ENCODE measurements at places on chromosomes 3 and 15.
A peak's percentile ranks its signal among the peaks of the same experiment; 100 is the strongest.

DNA sequence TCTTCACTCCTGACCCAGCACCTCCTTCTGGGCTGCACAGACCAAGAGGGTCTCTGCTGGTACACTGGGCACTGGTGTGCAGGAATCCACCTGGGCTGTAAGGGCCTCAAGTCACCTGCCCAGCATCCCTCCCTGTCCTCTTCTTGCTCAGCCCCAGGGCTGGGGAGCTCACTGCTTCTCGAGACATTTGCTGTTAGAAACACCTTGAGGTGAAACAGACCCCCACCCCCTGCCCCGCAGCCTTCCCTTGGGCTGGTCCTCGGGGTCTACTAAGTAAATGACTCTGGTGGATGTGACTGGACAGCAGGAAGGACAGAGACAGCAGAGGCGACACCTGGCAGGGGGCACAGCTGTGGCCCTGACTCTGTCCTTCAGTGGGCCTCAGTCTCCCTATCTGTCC lies 29.1 kb downstream of the LOXL1 start:
- no peak for DNase-seq

- no peak for DNase-seq
These were observed 93.5 kb downstream of the PEAK1 start for GRCh38 chr15:77326366-77326765.

- DNase-seq, result no peak
These were observed 39.2 kb upstream of the BCL2A1 start for GRCh38 chr15:80010131-80010673.

DNA sequence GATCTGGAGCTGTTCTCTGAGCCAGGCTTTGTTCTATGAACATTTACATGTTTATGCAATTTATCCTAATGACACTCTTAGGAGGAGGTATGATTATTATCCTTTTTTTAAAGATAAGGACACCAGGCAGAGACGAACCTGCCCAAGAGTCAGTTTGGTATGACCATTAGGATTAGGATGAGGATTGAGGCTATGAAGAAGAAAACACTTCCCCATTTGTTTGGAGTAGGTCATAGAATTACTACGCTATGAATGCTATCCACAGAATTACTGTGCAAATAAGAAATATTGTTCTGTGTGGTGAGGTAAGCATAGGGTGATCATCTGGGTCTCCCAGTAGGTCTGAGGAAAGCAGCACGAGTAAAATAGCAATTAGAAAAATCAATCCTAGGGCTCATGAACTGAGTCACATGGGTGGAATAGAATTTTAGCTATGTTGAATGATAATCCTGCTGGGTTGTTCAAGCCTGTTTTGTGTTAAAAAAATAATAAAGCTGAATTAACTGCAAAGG lies 23.9 kb downstream of the EIF4E3 start:
- no peak for DNase-seq

DNA sequence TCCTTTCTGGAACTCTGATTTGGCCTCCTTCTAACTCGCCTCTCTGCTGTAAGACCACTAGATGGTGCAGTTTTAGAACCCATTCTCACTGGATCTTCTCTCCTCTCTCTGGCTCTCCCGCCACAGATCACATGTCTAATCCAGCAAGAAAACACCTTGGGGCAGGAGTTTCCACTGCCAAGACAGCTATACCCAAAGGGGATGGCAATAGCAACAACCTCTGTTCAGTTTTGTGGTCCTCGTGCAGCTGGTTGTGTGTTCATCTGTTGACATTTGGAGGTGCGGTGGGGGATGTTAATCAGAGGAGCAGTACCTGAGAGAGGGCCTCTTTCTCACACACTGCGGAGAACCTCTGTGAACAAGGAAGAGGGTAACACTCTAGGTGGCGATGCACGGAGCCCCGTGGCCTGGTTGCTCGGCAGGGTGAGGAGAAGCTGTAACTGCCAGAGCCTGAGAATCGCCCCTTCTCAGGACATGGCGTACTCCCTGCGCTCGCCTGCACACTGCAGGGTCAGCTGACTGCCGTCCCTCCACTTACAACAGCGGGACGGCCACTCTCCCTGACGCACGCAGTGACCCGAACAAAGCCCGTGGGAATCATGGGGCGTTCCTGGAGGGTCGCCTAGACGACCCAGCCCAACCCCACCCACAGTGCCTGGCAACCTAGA lies at the start of gene TEX55:
TSS of gene TEX55 (plus strand) at position 666 of the 668 bp plus-strand sequence. CDS start 25 bp downstream, outside the sequence.
- DNase-seq, result no peak

DNA sequence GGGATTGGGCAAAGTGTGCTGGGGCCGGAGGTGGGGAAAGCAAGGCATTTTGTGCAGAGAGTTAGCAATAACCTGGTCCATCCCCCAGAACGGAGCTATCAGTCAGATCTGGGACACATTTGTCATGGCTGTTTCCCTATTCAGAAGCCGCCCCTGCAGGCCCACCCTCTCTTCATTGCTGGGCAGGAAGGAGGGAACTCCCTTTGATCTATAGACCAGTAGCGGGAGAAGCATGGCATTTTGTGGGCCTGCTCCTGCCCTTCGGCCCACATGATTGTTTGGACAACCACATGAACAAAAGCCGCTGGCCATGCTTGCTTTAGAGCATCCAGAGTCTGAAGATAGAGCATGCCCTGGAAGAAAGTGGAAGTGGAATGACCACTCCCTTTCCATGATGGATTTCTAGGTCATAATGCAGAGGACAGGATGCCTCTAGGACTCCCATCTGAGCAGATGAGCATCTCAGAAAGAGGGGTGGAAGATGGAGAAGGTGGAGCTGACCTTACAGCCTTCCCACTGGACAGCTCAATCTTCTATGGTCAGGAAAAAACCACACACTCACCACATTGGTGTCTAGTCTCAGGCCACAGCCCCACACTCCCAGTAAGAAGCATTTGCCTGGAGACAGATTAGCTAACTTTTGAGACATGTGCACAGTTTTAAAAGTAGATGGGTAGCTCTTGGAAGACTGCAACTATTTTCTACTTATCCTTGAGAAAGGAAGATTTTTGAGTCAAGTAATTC lies 11.9 kb upstream of the LRTM1 start:
- DNase-seq, result no peak

DNA sequence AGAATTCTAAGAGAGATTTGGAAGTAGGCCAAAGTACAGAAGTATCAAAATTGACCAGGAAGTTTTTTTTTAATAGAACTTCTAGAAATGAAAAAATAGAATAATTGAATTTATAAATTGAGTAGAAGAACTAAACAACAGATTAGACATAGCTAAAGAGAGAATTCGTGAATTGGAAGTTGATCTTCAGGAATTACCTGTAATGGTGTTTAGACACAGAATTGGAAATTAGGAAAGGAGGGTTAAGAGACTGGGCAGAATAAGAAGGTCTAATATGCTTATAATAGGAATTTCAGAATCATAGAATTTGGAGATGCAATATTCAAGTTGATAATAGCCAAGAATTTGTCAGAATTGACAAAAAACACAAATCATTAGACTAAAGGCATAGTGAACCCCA lies 16.2 kb downstream of the ACVR2B start:
- no peak for DNase-seq

- DNase-seq, result no peak
These were observed 388.2 kb downstream of the LPP start for GRCh38 chr3:188542196-188542595.

DNA sequence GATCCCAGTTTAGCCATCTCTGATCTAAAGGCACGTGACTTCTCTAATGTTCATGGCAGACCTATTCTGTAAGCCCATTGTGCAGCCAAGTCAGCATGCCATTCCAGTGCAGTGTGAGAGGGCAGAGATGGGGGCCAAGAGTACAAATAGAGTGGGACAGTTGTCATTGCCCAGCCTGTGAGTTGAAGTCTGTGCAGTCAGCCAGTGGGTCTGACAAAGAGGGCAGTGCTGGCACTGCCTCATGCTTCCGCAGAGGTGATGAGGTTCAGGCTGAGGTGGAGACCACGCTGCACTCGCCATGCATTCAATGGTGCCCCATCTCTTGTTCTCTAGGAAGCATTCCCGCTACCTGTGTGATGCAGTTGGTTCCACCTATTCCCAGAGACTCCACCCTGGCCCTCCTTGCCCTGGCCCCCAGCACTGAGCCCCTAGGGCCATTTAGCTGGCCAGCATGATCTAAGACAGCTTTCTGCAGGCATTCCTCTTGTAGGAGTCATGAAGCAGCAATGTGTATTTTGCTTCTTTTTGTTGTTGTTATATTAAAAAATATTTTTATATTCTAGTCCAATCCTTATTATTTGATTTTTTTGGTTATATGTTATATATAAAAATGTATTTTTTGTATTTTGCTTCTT lies 3.7 kb downstream of the MRAS start:
- no peak for DNase-seq

GRCh38 chr3:25235031-25235430 lies 193.0 kb upstream of the RARB start:
- DNase-seq, result no peak

GRCh38 chr3:177201700-177202397 lies 4.6 kb upstream of the TBL1XR1 start:
- no peak for DNase-seq

- no peak for DNase-seq
These were observed at the start of gene PLA2G4D for GRCh38 chr15:42094512-42094963. Gene PLA2G4D (minus strand): TSS chr15:42094562. CDS start chr15:42094459, 103 bp downstream.

GRCh38 chr15:100890051-100890720 lies 10.6 kb downstream of the ALDH1A3 start:
- DNase-seq, result no peak

- no peak for DNase-seq
These were observed 188.4 kb upstream of the ICE2 start for GRCh38 chr15:60667190-60667868.

DNA sequence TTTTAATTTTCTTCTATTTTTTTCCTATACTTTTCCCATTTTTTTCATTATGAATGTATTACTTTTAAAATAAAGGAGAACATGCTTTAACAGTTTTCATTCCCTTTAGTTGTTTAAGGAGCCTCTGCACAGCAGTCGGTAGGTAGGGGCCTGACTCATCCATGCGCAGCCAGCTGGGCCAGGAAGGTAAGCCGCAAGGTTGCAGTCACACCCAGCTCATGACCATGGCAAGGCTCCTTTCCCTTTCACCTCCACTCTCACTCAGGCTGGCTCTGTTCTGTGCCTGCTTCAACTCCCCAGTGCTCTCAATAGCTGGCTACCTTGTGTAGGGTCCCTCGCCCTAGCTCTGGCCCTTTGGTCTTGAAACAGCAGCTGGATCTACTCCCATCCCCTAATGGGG lies 17.4 kb upstream of the ANKRD34C start:
- DNase-seq, result no peak

- no peak for DNase-seq
These were observed 20.6 kb downstream of the ARHGAP31 start for GRCh38 chr3:119314821-119315220.

GRCh38 chr3:48301800-48302166 lies 31.7 kb downstream of the SPINK8 start:
- DNase-seq, result no peak

GRCh38 chr15:42143356-42143755 lies 13.1 kb downstream of the PLA2G4F start:
- no peak for DNase-seq

GRCh38 chr3:46607603-46608028 lies 4.7 kb upstream of the FAM240A start:
- DNase-seq, result peak; percentile 35

DNA sequence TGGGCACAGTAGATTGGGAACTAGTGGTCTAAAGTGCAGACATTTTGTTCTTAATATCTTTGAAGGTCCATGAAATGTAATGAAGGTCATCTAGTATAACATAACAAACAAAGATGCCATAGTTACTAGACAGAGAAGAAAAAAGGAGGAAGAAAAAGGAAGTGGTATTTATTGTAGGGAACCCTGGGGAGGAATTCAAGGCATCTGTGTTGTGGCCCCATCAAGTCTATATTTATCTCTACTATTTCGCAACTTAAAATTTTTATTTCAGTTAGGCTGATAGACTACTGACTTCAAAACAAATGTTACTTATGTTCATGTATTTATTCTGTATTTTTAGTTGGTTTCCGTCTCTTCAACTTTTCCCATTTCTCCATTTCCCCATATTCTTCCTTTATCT lies 48.9 kb upstream of the ZDHHC23 start:
- DNase-seq, result no peak

DNA sequence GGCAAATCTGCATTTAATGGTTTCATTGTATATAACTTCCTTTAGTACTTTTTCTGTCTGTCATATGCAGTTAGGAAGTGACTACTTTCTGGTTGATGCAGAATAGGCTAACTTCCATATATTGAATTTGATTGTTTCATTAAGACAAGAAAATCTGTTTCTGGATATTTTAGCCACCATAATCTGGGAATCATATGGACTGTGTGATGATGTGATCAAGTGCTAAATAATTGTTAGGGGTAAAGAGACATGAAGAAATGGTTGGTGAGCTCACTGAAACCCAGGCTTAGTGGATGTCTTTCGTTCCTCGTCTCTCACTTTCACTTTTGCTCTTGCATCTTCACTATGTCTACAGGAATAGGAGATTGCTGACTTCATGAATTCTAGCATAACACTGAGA lies 3.5 kb upstream of the MNS1 start:
- DNase-seq, result no peak

GRCh38 chr3:41933154-41933676 lies 28.7 kb downstream of the ULK4 start:
- DNase-seq, result no peak

DNA sequence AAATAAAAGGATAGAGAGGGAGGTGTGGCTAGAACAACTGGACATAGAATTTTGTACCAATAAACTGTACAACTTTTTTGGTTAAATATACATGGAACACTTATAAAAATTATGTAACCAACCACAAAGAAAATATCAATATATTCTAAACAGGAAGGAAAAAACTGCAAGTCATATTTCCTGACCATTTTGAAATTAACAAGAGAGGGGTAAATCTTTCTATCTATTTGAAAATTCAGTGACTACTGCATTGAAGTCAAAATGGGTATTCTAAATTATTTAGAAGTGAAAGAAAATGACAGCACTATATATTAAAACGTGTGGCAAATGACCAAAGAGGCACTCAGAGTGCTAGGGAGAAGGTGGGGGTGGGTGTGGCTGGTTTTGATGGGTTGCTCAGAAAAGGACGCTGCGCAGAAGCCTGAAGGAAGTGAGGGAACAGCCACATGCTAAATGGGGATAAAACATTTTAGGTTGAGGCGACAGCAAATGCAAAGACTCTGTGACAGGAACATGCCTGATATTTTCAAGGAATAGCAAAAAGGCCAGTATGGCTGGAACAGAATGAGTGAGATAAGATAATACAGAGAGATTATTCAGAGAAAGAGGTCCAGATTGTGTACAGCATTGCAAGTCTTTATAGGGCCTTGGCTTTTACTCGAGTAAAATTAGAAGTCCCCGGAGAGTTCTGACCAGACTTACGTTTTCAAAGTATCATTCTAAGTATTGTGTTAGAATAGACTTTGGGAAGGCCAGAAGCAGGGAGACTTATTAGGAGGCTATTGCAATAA lies 41.1 kb downstream of the ERICH6 start:
- DNase-seq, result no peak

DNA sequence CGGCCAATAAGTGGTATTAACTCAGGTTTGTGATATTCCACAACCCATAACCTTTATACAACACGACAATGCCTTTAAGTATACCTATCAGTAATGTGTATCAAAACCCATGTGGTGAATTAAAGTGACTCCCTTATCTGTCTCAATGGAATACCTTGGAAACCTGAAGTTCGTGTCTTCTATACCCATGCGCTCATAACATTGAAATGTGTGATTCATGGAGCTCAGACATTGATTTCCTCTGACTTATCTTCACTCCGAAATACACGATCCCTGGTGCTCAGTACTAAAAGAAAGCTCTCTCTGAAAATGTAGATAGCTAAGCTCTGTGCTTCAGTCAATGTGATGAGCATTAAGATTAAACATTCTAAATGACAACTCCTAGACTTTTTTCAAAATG lies 140.3 kb downstream of the TBC1D5 start:
- DNase-seq, result no peak

Data from endothelial cell (in vitro differentiated cells).